Activated CD4-positive, alpha-beta T cell treated with anti-CD3 and anti-CD28 coated beads, Interleukin-2, amount 50 U/mL, for 24 hours (primary cell): ENCODE measurements at places on chromosomes 4 and X.
A peak's percentile ranks its signal among the peaks of the same experiment; 100 is the strongest.

DNA sequence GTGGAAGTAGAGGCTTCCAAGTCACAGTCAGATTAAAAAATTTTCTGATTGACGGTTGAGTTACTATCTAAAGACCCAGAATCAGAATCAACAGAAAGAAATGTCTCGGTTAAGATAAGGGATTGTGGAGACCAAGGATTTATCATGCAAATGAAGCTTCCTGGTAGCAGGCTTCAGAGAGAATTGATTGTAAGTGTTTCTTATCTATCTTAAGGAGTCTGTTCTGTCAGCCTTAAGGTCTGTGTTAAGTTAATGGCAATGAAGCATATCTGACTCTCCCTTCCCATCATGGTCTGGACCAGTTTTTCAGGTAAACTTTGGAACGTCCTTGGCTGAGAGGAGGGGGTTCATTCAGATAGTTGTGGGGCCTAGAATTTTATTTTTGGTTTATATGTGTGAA lies 780.2 kb downstream of the FAM133A start:
- no peak for DNase-seq

GRCh38 chrX:67587946-67588624 lies 44.3 kb downstream of the AR start:
- no peak for DNase-seq

DNA sequence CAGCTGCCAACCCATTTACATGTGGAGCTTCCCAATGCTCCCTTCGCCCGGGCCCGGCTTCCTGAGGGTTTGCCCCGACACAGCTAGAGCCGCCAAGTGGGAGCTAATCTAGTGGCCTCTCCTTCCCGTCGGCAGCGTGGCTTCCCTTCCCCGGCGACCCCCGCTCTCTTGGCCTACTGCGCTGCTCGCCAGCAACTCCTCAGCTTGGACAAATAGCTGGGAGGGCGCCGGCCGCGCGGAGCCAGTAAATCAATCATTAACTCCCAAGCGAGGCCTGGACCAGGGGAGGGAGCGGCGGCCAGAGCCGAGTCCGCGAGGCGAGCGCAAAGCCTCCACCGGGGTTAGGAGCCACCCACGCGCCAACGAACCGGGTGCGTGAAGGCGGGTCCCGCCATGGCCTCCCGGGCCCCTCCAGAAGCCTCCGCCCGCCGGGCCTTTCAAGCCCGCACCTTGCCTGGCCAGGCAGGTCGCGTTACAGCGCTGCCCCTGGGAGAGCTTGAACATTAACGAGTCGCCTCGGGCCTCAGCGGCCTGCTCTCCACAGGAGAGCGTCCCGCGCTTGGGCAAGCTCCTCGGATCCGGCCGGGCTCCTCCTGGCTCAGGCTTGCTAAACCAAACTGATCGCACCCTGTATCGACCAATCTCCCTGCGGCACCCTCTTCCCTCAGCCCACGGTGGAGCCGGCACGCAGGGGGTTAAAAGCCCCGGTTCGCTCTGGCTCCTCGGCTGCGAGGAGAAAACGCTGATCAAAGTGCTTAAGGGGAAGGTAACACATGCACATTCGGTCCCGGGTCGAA lies 10.6 kb upstream of the BCOR start:
- DNase-seq, result no peak

GRCh38 chr4:173910891-173911290 lies 372.6 kb downstream of the FBXO8 start:
- no peak for DNase-seq

DNA sequence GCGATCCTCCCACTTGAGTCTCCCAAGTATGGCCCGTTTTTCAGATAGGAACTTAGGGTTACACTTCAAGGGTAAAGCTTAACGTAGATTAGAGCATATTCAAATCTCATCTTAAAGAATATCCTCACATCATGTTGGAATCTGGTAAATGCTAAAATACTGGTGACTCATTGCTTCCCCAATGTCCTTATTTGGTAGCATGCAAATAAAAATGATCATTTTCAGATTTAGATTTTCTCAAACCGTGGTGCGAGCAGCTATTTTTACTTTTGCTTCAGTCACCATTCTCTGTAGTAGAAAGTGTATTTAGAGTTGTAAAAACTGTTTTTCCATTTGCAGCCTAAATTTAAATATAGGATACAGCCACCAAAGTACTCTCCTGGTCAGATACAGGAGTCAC lies 101.5 kb upstream of the MAML3 start:
- DNase-seq, result no peak

GRCh38 chr4:165336743-165337142 lies 9.3 kb downstream of the MSMO1 start:
- DNase-seq, result no peak

- DNase-seq, result no peak
Observed at GRCh38 chrX:17549107-17549651, 174.2 kb downstream of the NHS start.

- DNase-seq, result no peak
Observed at GRCh38 chr4:41537292-41537890, 566 bp upstream of the LIMCH1 start.

DNA sequence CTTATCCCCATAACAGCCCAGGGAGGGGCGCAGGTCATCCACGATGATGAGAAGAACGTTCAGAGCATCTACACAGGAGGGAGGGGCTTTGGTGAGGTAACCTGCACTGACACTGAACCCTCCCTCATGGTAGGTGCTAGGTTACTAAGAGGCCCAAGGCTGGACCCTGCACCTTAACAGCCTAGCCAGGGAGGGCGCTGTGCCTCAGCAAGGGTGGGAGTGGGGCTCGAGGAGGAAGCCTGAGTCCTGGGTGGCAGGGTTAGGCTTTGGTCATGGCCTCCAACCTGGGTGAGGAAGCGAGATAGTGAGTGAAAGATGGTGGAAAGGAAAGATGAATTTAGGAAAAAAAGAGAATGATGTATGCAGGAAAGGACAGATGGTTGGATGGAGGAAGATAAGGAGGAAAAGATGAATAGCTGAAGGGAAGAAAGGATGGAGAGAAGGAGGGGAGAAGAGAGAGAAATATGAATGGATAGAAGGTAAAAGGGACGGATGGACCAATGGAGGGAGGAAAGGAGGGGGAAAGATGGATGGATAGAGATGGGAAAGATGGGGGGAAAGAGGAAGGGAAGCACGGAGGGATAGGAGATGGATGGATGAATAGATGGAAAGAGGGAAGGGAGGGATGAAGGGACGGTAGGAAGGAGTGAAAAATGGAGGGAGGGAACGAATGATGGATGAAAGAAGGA lies 736 bp downstream of the IDS start:
- DNase-seq, result peak; percentile 9
